ENCODE measurements at places on chromosomes 7 and 10.

GRCh38 chr10:75211007-75211691 lies 553 bp downstream of the VDAC2 start:
- DNase-seq, result no peak

DNA sequence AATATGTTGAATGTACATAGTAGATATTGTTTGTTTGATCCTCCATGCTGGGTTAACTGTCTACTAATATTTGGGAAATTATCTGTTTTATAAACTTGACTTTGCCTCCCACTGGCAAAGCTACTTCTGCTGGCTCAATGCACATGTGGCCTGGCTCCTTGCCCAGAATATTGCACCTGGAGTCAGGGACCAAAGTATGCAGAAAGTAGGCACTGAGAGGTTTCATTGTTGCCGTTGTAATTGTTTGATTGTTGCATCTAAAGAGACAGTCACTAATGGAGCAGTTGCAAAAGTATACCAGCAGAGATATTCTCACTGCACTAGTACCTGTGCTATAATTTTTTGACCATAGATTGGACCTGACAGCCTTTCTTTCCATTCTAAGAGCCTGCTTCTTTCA lies 137.8 kb upstream of the CNTNAP2 start:
- no peak for DNase-seq

DNA sequence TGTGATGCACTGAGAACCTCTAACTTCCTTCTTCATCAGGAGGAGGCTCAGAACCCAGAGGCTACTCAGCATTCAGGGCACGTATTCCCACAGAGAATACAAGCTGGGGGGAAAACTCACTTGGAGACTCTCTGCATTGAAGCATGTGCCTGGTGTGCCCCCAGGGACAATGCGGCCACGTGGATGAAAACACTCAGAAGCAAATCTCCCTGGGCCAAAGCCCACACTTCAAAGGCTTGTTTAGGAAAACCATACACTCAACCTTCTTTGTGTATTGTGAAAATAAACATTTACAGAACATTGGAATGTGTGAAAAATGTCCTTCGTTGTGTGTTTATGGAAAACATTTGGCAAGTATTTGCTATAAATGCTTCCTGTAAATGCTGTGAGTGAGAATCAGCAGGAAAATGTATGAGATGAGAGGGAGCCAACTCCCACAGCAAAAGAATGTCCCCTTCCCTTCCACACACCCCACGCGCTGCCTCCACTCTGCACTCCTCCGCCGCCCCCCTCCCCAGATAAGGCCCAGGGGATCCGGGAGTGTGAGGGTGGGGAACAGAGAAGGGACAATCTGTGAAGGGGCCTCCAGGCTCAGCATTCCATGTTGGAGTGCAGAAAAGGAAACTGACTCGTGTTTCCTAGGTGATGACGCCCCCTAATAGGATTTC lies 339.5 kb downstream of the ELMO1 start:
- DNase-seq, result no peak

GRCh38 chr10:107914450-107915214 lies 750.1 kb upstream of the SORCS1 start:
- DNase-seq, result no peak

- no peak for DNase-seq
Observed at GRCh38 chr10:33178026-33178755, 156.3 kb downstream of the NRP1 start.

GRCh38 chr7:22361795-22362194 lies 4.8 kb upstream of the RAPGEF5 start:
- DNase-seq, result no peak

GRCh38 chr10:58219875-58220274 lies 47.8 kb downstream of the IPMK start:
- no peak for DNase-seq

Data from activated B cell treated with CpG ODN at 0.5 μM for 24 hours (primary cell).